Fibroblast of skin of abdomen (primary cell): ENCODE measurements at places on chromosomes 16 and 17.

GRCh38 chr17:64125937-64126336, 4.0 kb downstream of the ERN1 start:
- DNase-seq, result no peak

DNA sequence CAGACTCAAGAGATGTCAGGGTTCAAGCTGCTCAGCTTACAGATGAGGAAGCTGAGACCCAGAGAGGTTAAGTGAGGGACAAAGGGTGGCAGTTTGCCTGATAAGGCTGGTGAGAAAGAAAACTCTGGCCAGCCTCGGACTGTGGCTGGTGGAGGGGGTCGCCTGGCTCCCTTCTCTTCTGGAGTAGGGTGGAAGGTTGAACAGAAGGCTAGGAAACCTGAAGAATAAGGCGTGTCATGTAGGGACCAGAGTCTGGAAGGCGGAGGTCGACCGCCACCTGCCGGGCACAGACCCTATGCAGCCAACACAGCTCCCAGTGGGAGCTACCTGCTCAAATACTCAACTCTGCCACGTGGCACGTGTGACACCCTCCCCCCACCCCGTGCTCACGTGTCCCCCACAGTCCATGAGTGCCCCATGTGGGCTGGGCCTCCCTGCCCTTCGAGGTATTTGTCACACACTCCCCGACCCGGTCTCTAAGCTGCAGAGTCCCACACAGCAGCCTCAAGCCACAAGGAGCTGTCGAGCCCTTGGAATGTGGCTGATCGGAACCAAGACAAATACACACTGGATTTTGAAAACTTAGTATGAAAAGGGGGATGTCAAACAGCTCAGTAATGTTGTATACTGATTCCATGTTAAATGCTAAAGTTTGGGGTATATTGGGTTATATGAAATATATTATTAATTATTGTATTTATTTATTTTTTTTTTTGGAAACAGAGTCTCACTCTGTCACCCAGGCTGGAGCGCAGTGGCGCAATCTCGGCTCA, 11.8 kb downstream of the HID1 start:
- peak; percentile 28 for DNase-seq

- no peak for DNase-seq
These were observed 29.4 kb downstream of the CHD9 start for GRCh38 chr16:53084141-53084541.

DNA sequence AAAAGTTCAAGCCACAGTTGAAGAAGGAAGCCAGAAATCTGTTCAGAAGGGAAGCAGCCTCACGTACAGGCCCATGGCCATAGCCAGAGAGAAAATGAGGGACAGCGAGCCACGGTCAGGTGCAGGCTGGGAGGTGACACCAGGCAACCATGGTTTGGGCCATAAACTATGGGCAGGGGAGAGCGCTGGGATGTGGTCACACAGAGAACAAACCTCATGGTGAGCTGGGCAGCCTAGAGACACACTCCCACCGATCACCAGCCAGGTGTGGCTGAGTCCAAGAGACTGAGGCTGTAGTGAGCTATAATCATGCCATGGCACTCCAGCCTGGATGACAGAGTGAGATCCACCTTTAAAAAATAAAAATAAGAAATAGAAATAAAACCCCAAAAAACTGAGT, 76.5 kb downstream of the NETO2 start:
- DNase-seq, result no peak

- DNase-seq, result no peak
These were observed 8.9 kb upstream of the C16orf74 start for GRCh38 chr16:85759631-85760419.

GRCh38 chr16:57516176-57516725, 20.1 kb downstream of the CCDC102A start:
- DNase-seq, result no peak

GRCh38 chr16:63806794-63807506, 1314.9 kb downstream of the CDH11 start:
- peak; percentile 1 for DNase-seq

DNA sequence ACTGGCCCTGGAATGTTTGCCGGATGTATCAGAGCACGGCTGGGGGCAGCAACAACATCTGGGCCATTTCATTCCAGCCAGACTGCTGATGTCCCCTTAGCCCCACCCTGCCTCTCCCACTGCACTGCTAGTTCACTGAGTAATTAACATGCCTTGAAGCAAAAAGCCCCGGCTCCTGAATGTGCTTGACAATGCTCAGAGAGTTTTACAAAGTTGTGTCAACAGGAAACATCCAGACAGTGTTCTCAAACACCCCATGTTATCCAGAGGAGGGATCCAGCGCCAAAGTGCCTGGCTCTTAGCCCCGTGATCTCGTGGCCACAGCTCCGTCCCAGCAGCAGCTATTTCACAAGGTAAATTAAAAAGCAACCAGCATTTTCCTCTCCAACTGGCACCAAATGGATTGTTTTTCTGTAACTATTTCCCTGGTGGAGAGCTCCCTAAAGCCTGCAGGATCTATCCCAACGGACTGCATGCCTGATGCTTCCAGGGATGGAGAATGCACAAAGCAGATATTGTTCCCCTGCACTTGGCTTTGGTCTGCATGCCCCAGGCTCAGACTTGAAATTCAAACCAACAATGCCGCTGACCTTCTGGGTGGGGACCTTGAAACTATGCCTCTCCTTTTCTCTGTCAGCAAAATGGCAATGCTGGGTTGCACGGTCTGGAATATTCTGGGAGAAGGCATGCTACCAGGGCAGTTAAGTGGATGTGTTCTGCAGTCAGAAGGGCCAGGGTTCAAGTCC, 115.6 kb upstream of the CDH5 start:
- DNase-seq, result peak; percentile 73

GRCh38 chr17:78185981-78186691, 716 bp downstream of the TK1 start:
- no peak for DNase-seq
